ENCODE measurements at places on chromosomes 16 and 17.

DNA sequence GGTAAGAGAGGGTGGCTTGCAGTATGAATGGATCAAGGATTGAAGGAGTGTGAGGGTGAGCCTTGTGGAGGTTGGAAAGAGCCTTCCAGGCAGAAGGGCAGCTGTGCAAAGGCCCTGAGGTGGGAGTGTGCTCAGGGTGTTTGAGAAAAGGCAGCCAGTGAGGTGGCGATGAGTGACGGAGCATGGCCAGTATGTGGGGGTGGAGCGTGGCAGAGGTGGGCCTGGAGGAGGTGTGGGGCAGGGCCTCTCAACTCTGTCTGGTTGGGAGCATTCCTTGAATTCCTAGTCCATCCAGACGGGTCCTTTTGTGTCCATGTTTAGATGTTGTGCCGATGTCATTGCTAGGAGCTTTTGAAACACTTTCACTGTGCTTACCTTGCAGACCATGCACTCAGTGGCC lies 51.3 kb downstream of the EPN2 start:
- DNase-seq = no peak

DNA sequence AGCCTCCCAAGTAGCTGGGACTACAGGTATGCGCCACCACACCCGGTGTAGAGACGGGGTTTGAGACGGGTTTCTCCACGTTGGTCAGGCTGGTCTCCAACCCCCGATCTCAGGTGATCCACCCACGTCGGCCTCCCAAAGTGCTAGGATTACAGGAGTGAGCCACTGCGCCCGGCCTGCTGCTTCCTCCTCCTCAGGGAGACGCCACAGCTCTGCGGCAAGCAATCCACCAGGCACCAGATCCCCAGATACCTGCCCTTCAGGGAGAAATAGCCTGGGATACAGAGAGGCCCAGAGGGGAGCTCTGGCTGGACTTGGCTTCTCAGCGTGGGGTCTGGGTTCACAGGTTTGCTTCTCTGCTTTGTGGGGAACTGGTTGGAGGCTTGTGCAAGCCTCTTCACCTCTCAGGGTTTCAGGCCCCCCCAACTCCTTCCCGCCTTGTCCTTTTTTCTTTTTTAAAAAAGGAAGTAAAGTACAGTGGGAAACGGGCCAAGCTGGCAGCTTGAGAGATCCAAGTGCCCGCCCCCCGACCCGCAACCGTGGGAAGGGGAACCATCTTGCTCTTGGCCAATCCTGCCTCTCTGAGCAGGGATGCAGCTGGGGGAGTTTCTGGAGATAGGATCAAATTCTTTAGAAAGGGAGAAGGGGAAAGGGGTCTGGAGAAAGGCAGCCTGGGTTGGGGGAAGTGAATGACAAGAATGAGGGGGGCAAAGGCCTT lies 2.6 kb upstream of the SPHK1 start:
- DNase-seq = no peak

- DNase-seq = peak; percentile 19
Measured at GRCh38 chr17:2691069-2691871, 20.3 kb downstream of the CLUH start.

- DNase-seq = no peak
Measured at GRCh38 chr17:70945386-70945785, 776.1 kb downstream of the KCNJ2 start.

DNA sequence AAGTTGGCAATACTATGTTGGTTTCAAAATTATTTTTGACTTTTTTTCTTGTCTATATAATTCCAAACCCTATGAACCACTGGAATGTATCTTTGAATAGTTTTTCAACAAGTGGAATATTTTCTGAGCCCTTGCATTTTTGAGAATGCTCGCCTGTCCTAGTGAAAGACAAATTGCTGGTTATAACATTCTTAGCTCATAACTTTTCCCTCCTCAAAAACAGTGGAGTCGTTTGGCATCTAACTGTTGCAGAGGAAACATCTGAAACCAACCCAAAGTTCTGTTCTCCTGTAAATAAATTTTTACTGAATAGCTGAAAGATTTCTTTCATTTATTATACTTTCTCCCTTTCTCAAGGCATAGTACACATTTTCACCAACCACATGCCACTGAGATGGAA lies 11.3 kb upstream of the COX10 start:
- DNase-seq = no peak

GRCh38 chr17:10052106-10052813 lies 146.1 kb downstream of the GAS7 start:
- DNase-seq = no peak

DNA sequence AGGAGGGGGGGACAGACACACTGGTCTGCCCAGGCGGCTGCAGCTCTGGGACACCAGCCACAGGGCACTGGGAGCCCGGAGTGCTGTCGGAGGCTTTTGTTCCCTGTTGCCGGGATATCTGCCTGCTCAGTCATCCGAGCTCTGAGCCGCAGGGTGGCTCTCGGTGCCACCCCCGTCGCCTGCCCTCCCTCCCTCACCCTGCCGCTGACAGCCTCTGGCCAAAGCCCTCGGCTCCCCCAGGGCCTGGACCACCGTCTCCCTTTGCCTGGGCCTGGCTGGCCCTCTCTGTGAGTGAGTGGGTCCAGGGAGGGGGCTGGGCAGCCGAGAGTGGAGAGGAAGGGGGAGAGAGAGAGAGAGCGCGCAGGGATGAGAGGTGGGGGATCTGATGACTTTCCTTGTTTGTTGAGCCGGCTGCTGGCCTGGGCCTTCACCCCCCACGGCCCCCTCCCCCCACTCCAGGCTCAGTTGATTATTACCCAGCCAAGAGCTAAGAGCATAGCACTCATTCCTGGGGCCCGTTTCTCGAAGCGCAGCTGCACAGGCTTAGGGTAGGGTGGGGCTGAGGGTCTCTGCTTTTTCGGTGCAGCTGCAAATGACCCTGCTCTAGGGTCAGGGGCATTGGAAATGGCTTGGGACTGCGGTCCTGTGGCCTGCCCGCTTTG lies 2.7 kb downstream of the FOXJ1 start:
- no peak for DNase-seq

DNA sequence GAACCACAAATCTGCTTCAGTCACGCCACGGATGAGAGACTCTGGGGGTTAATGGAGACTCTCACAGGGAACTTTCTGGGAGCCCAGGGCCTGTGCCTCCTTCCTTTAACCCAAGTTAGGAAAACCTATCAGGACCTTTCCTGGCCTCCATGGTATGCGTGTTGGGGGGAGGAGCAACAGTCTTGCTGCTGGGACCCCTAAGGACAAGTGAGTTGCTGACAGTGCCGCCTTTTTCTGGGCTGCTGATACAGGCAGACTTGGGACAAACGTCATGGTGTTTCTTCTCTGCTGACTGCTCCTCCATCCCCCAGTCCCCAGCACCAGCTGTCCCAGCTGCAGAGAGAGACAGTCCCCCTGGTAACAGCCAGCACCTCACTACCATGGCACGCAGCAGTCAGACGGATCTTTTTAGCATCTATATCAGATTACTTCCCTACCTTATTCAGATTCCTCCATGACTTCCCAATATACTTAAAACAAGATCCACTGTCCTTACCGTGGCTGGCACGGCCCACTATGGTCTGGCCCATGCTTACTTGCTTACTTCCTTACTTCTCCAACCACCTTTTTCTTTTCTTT lies 6.5 kb downstream of the DPEP2NB start:
- DNase-seq = no peak
